ENCODE measurements at places on chromosomes 3 and 15. TPM values are rescaled to one million over a fixed set of nuclear protein-coding genes. Genes with fewer than 3 reads are reported as not detected.

DNA sequence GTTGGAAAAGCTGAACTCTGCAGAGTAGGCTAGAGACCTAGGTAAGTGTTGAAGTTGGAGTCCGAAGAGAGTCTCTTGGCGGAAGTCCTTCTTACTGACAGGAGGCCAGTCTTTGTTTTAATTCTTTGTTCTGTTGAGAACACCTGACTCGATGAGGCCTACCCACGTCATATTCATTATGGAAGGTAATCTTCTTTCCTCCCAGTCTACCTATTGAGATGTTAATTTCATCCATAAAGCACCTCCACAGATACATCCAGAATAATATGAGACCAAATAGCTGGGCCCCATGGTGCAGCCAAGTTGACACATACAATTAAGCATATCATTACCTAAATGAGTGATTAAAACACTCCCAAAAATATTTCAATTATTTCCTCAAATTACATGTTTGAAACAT is 515.5 kb downstream of the CADM2 start:
- no peak for DNase-seq
- H3K36me3 ChIP-seq: no peaks in the 10 kb centered on the region
- no peaks in the 10 kb centered on the region for H3K27me3 ChIP-seq
- no peak overlapping the region for H3K27ac ChIP-seq

GRCh38 chr3:138213398-138214085 is 26.4 kb downstream of the ARMC8 start:
- no peak for DNase-seq
- no peaks in the 10 kb centered on the region for H3K27me3 ChIP-seq
- peaks cover 13% of the 10 kb centered on the region for H3K36me3 ChIP-seq
- H3K4me1 ChIP-seq: peaks cover 1% of the 10 kb centered on the region
- no peak overlapping the region for H3K4me3 ChIP-seq

Gene NUP210
- total RNA-seq: 19.8 TPM

GRCh38 chr3:162443376-162443775 is 946.8 kb downstream of the OTOL1 start:
- no peak overlapping the region for H3K4me3 ChIP-seq
- no peaks in the 10 kb centered on the region for H3K36me3 ChIP-seq
- H3K27me3 ChIP-seq: no peaks in the 10 kb centered on the region
- DNase-seq: no peak
- no peaks in the 10 kb centered on the region for H3K4me1 ChIP-seq
- no peak overlapping the region for H3K27ac ChIP-seq

DNA sequence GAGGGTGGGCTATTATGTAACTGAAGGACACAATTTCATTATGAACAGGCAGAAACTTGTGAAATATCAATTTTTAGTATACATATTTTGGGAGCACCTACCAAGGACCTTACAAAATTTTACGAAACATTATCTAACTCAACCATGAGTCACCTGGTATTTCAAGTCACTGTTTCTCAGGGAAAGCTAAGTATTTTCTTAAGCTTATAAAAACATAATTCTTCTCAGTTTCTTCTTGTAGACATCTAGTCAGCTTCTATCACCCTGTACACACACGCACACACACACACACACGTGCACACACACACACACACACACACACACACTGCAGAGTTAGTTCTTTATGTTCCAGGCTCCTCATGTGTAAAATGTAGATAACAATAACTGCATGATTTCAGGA is 658.3 kb downstream of the TUSC7 start:
- no peaks in the 10 kb centered on the region for H3K27me3 ChIP-seq
- H3K4me1 ChIP-seq: no peaks in the 10 kb centered on the region
- no peak overlapping the region for H3K27ac ChIP-seq

DNA sequence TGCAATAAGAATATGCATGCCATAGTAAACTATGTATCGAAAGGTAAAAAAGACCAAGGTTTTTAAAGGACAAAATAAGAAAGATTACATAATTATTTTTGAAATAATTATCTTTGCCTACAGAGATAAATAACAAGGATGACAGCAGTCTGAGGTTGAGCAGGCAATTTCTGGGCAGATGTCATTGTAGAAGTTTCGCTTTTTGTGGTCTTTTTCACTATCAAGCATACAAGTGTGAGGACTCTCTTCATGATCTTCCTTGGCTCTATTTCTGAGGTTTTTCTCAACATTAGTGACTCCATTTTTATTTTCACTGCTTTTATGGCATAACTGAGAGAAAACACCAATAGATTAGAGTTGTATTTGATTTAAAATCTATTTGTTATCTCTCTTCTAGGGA is 1337.9 kb upstream of the EPHA6 start:
- H3K4me1 ChIP-seq: no peaks in the 10 kb centered on the region
- no peak overlapping the region for H3K27ac ChIP-seq
- no peak overlapping the region for H3K4me3 ChIP-seq
- DNase-seq: no peak
- no peaks in the 10 kb centered on the region for H3K36me3 ChIP-seq

All from upper lobe of right lung (tissue), 1 donor.